ENCODE measurements at places on chromosomes 16 and 17.

DNA sequence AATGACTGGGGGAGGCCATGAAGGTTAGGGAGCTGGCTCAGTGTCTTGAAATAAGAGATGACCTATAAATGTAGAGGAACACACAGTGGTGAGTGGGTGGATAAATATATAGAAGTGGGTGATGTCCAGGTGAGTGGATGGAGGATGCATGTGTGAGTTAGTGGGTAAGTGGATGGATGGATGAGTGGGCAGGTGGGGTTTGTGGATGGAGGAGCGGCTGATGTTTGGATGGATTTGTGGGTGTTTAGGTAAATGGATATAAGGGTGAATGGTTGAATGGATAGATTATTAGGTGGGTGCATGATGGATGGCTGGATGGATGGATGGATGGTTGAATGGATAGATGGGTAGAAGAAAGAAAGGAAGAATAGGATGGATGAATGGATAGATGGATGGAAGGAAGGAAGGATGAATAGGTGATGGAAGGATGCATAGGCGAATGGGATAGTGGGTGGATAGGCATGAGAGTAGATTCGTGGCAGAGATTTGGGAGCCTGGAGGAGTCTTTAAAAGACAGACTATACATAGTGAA is 19.1 kb upstream of the TAC4 start:
- no peak for DNase-seq

GRCh38 chr17:68328676-68329075 is 37.4 kb downstream of the ARSG start:
- no peak for DNase-seq

DNA sequence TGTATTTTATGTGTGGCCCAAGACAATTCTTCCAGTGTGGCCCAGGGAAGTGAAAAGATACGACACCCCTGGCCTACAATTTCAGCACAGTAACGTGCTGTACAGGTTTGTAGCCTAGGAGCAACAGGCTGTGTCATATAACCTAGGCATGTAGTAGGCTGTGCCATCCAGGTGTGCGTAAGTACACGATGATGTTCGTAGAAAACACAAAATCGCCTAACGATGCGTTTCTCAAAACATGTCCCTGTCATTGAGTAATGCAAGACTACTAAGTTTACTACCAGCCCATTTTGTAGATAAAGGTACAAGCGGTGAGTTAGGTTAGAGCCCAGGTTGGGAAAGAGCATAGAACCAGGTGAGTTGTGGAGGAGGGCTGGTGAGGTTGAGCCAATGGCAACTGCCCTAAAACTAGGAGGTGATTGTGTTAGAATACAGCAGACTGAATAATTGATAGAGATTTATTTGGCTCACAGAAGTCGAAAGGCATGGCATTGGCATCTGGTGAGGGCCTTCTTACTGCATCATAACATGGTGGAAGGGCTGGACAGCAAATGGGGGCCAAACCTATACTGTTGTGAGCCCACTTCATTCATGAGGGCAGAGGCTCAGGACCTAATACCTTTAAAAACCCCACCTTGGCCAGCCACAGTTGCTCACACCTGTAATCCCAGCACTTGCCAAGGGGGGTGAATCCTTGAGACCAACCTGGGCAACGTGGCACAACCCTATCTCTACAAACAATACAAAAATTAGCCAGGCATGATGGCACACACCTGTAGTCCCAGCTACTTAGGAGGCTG is 4.2 kb downstream of the EIF1 start:
- DNase-seq, result no peak

GRCh38 chr16:72884037-72884436 is 163.9 kb downstream of the ZFHX3 start:
- DNase-seq, result peak; percentile 38

DNA sequence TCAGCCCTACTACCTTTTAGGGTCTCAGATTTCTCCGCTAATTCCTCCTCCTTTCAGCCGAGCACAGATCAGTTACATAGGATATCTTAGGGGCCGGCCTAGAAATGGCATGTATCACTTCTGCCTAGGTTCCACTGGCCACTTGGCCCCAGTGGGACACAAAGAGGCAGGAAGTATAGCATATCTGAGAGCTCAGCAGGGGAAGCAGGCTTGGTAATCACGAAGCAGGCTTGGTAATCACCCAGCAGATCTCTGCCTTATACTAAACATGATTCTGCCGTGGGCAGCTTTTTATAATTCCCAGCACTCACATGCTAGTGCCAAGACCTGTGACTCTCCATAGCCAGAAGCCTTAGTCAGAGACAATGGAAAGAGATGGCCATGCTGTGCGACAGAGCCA is 59.6 kb upstream of the CACNG5 start:
- no peak for DNase-seq

GRCh38 chr16:68374246-68374805 is 63.5 kb downstream of the PRMT7 start:
- DNase-seq, result no peak

- no peak for DNase-seq
Measured at GRCh38 chr17:35809855-35810461, 674 bp downstream of the TAF15 start.

GRCh38 chr17:81476097-81476496 is 36.5 kb downstream of the ACTG1 start:
- no peak for DNase-seq

GRCh38 chr17:15446036-15446435 is 21.4 kb downstream of the CDRT4 start:
- DNase-seq, result no peak

DNA sequence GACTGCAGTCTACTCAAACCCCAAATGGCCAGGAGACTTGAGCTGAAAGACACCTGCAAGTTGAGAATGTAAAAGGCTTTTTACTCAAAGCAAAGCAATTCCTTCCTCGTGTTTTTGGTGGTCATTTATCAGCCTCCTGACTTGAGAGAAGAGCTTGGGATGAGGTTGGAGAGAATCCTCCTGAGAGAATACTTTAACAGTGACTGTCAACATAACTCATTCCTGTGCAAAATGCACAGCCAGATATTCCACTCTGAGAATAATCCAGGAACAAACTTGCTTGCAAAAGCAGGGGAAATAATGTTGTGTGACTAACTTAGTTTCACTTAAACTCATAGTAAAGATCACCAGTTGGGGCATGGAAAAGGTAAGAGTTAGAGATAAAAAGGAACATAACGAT is 53.4 kb downstream of the SNTB2 start:
- DNase-seq, result no peak

- DNase-seq, result no peak
Measured at GRCh38 chr17:50620858-50621257, 13.8 kb upstream of the ABCC3 start.

- no peak for DNase-seq
Measured at GRCh38 chr16:12869698-12870427, 31.5 kb upstream of the SHISA9 start.

DNA sequence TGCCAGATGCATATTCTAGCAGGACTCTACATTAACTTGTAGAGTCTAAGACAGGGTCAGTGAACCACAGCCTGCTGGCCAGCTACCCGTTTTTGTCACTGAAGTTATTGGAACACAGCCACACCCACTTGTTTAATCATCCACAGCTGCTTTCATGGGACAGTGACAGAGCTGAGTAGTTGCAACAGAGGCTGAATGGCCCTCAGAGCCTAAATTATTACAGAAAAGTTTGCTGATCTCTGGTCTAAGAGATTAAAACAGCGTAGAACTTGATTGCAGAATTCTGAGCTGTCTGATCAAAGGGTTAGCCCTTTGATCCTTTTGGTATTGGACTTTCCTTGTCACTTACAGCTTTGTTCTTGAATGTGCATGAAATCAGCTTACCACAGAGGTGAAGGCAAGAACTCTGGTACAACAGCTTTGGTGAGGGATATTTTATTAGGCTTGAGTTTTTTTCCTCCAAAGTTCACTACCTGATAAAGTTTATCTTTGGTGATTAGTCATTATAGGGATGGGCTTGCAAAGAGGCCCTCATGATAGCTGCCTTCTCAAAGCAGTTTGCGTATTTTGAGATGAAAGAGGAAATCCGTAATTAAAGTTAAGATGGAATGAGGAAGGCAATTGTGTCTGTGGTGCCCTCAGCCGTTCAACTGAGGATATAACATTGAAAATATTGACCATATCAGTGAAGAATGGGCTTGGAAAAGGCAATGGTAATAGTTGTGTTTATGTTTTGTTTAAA is 23.6 kb downstream of the ALDH3A2 start:
- DNase-seq, result no peak

DNA sequence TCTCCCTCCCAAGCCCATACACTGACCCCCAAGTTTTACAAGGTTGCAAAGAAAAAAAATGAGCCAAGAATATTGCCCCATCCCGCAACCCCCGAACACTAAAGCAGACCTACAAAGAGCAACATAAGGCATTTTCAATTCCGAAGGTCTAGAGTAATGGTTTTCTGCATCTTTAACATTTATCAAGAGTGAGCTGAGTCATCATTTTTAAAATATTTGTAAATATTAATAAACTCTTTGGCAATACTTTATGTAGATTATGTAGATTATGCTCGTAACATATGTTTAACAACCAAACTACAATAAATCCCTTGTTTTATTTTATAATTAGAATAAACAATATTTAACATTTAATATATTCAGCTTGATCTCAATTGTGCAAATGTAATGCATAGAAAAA is 1.4 kb downstream of the ZNF624 start:
- no peak for DNase-seq

DNA sequence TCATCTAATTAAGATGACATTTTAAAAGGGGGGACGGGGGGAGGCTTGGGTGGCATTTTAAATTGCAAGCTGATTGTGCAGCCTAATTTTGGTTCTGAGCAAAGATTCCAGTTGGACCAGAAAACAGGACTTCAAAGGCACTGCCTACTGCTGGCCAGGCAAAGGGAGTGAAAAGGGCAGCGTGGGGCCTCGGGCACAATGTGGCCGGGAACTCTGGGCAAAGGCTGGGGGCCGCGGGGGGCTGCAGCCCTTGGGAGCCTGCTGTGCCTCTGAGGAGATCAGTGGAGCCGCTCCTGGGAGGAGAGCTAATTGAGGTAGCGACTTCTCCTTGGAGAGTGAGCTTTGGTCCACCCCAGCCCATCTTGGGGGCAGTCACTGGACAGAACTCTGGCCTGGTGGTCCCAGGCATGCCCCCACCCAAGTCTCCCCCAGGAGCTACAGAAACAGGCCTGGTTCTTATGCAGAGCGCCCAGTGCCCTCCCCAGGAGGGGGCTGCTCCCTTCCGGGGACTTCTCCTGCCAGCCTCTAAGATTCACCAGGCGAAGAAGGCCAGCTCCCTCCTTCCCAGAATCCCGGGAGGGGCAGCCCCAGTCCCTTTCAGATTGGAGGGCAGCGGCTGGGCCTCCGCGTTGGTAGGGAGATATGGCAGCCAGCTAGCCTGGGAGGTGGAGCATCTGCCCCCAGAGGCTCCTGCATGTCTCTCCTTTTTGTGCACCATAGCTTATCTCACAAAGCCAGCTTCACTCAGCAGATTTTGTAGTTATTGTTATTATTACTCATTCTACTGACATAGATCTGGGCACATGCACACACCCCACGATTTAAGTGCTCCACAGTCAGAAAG is 115.6 kb downstream of the GNAO1 start:
- DNase-seq, result no peak

DNA sequence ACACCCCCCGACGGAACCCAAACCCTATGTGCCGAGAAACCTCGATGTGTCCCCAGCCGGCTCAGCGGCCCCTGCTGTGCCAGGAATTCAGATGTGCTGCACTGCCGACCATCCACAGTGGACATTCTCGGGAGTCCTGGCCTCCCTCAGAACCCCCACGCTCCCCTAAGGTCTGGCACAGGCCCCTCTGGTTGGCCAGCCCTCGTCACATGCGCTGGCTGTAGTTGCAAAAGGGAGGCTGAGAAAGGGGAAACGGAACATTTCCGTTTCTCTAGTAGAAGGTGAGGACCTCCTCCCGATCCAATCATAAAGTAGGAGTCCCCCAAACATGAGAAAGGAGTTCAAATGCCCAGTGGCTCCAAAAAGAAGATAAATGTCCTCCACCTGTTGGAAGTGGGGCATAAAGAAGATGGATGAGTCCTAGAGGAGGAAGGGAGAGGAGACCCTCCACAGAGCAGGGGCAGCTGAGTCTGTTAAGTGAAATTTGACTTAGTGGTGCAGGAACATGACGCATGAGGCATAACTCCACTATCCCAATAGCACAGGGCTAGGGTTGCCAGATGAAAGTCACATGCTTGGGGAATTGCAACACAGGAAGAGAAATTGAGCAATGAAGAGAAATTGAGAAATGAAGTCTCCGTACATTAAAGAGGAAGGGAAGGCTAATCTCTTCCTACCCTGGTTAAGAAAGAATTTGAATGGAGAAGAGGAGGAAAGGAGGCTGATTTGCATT is 49.3 kb upstream of the WSB1 start:
- DNase-seq, result peak; percentile 94

- DNase-seq, result peak; percentile 57
Measured at GRCh38 chr17:60091908-60092331, 13.2 kb upstream of the HEATR6 start.

DNA sequence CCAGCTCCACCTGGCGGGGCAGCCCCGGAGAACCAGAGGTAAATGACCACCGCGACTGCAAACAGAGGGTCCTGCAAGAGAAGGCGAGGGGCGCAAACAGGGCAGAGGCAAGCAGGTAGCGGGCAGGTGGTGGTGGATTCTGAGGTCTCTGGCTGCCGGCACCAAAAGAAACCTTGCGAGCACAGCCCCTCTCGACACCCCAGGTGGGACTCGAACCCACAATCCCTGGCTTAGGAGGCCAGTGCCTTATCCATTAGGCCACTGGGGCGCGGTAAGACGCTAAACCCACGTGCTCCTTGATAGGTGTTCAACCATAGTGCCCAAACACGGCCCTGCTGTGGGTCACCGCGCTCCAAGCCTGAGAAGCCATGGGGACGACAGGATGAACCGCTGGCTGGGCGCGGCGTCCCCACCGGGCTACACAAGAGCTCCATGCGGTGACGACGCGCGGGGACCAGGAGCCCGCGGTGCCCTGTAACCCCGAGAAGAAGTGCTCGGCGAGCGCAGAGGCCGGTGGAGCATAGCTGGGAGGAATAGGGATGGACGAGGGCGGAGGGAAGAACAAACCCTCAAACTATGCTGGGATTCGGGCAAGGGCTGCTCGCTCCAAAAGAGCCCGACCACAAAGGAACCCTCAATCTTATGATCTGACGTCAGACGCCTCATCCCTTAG is 12.4 kb downstream of the ATP5PD start:
- DNase-seq, result peak; percentile 74

DNA sequence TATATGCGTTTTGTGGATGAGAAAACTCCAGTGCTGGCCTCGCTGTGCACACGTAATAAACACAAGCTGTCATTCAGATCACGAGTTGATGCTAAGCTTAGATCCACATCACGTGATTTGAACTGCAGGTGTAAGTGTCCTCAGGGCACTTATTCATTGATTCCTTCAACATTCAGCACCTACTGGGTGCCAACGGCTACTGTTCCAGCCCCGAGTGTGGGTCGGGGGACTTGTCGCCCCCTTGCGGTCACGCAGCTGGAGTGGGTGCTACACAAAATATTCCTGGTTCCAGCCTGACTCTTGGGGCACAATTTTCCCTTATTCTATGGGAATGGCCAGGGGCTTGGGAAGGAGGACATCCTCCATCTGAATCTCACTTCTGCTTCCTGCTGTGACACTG is 29.9 kb upstream of the GINS2 start:
- no peak for DNase-seq

Data from stromal cell of bone marrow (primary cell).